ENCODE measurements at places on chromosomes 6 and 20.
A peak's percentile ranks its signal among the peaks of the same experiment; 100 is the strongest.

- no peak for DNase-seq
Measured at GRCh38 chr20:43265449-43265848, 75.7 kb upstream of the PTPRT start.

GRCh38 chr6:6024220-6024619 is 17.5 kb upstream of the NRN1 start:
- DNase-seq: no peak

DNA sequence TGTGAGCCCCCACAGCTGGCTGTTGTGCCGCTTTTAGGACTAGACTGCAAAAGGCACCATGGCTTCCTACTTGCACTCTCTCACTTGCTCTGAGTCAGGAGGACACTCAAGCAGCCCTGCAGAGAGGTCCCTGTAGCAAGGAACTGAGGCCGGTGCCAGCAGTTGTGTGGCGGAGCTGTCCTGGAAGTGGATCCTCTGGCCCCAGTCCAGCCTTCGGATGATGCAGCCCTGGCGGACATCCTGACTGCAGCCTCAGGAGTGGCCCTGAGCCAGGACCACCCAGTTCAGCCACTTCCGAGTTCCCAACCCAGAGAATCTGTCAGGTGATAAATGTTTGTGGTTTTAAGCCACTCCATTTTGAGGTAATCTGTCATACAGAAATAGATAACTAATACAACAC is 17.5 kb downstream of the CTCFL start:
- no peak for DNase-seq

GRCh38 chr20:63054681-63055240 is 48.0 kb upstream of the BHLHE23 start:
- no peak for DNase-seq

DNA sequence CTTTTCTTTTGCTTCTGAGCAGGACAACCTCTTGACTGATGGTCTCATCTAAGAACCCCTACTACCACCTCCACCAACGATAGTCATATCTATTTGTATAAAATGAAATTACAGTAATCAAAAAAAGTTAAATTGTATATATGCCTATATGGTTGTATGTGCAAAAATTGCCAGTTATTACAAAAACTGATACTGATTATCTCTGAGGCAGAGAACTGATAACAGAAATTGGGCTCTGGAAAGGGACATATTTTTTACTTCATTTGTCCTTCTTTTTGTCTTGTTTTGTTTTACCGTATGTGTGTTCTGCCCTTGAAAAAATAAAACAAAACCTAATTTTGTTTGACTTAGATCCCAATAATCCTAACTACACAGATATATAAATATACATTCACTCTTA is 574.4 kb upstream of the NOX3 start:
- DNase-seq: no peak

- no peak for DNase-seq
Measured at GRCh38 chr20:12581644-12582289, 427.0 kb upstream of the SPTLC3 start.

GRCh38 chr6:166450167-166450873 is 67.6 kb upstream of the MPC1 start:
- DNase-seq: no peak

GRCh38 chr6:35583893-35584688 is 71.4 kb upstream of the TULP1 start:
- peak; percentile 21 for DNase-seq

GRCh38 chr6:170305805-170306323 is 694 bp upstream of the FAM120B start:
- no peak for DNase-seq

DNA sequence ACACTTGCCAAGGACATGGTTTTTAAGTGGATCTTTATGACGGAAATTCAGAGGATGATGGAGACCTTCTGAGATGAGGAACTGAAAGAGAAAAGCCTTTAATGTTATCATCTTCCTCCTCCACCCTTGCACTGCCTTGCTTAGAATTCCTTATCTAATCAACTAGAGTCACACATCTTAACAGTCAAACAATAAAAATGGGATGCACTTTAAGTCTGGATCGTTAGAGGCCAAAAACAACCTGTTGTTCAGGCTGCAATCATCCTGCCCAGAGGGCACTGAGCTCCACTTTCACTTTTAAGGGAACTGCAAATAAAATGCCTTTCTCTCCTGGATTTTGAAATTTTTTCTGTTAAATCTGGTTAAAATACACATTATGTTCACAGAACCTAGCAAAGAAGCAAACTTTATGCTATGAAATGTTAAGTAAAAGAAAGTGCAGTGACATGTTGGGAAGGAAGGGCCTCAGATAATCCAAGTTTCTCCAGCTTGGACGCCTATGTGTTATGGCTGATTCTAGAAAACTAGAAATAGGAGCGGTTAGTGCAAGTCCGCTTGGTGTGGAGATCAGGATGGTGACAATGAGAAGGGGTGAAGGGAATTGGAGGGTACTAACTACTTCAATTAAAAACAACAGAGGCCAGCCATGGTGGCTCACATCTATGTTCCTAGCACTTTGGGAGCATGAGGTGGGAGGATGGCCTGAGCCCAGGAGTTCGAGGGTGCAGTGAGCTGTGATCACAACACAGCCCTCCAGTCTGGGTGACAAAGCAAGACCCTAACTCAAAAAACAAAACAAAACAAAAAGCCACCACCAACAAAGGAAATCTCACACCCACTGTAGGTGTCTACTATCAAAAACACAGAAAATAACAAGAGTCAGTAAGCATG is 66.4 kb upstream of the KIF13A start:
- no peak for DNase-seq
